Activated CD4-positive, alpha-beta T cell treated with anti-CD3 and anti-CD28 coated beads, Interleukin-2, amount 10 ng/mL, durations not matched to agents 7 days and 5 days (primary cell): ENCODE measurements at places on chromosomes 4 and X.

GRCh38 chr4:1573830-1574459 is 110.2 kb downstream of the FAM53A start:
- no peak for DNase-seq

DNA sequence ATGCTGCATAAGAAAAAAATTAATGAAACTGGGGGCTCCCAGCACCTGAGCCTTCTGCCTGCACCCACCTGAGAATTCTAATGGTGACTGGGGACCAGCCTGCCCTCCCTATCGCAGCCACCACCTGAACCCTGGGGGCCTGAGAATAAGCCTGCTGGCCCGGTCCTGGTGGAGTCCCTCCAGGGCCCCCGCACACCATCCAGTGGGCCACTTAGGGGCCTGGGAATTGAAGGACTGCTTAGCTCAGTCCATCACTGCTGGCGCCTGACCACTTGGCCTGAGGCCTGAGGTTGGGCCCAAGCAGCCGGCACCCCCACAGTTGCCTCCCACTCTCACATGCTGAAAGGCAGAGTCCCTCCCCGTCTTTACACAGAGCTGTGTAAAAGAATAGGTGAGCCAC is 230.8 kb downstream of the ENOX2 start:
- no peak for DNase-seq

GRCh38 chr4:88015659-88016295 is 8.3 kb downstream of the PKD2 start:
- no peak for DNase-seq

DNA sequence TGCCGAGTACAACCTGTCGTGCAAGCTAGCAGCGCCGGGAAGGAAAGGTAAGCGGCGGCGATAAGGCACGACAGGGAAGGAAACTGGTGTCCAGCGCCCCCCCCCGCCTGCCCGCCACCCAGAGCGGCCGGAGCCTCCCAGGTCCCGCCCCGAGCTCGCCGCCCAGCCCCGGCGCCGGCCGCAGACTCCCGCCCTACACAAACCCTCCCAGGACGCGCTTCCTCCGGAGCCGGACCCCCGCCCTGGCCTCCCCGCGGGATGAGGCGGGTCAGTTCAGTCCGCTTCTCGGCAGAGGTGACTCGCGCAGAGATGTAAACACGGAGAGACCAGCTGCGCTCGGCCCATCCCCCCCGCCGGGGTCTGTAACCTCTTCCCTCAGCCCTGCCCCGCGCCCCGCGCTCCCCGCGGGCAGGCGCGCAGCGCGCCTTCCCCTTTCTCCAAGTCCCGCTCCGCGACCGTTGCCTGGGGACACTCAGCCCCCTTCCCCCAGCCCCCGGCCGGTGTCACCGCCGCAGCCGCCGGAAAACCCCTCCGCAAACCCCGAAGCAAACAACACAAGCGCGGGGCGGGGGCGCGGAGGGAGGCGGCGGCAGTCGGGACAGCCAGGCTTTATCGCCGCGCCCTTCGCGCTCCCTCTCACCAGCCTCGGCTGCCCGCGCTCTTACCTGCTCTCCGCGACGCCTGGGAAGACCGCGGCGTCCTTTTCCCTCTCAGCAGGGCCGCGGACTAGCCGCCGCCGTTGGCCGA is 543 bp downstream of the ELF2 start:
- peak; percentile 71 for DNase-seq

- no peak for DNase-seq
These were observed 14.5 kb upstream of the ABCG2 start for GRCh38 chr4:88172987-88173386.

DNA sequence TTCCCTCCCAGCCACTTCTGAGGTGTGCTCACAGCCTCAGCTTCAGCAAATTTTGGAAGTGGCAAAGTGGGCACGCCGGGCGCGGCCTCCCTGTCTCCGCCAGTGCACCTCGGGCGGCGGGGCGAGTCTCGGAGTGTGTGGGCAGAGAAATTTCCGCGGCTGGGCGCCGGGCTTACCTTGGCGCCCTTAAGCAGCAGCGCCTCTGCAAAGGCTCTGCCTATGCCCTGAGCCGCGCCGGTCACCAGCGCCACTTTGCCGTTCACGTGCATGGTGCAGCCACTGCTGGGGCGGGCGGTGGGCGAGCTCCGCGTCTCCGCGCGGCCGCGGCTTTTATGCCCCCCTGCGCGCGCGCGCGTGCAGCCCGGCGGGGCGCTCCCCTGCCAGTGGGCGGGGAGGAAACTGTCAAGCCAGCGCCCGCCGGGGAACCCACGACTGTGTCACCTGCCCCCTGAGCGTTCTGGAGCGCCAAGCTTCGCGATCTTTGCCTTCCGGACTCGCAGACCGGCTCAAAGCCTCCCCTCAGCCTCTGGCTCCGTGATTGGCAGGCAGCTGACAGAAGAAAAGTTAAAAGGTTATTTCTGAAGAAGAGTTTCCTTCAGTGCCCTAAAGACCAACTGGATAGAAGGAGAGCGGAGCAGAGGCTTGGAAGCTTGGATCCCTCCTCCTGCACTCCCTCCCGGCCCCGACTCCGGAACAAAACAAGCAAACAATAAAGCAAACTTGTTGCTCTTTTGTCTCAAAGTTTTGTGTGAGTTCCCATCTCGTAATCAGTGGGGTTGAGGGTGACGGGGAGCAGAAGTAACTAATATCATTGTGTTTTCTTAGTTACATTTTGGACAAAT is at the start of gene HPGD:
Gene HPGD, minus strand, starts transcription at position 306 of the 842 bp plus-strand sequence. Its CDS starts 37 bp downstream, at position 269.
- peak; percentile 74 for DNase-seq

DNA sequence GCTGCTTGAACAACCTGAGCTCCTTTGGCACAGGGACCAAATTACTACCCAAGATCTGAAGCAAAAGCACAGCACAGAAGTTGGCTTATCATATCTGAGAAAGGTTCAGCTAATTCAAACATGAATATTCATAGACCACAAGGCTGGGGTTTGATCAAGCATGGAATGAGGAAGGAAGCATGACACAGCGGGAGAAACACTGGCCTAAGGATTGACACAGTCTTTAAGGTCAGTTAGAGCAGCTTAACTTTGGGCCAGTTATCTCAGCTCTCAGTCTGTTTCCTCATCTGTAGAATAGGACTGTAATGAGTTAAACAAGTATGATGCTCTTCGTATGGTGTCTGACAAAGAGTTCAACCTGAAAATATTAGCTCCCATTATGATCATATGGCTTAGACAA is 88.5 kb upstream of the CBR4 start:
- DNase-seq = no peak

- DNase-seq = no peak
These were observed 195.3 kb upstream of the ANXA3 start for GRCh38 chr4:78356251-78356786.

- no peak for DNase-seq
These were observed 242.1 kb upstream of the TRAM1L1 start for GRCh38 chr4:117327491-117327890.

GRCh38 chr4:16051980-16052379 is 31.8 kb downstream of the PROM1 start:
- no peak for DNase-seq

DNA sequence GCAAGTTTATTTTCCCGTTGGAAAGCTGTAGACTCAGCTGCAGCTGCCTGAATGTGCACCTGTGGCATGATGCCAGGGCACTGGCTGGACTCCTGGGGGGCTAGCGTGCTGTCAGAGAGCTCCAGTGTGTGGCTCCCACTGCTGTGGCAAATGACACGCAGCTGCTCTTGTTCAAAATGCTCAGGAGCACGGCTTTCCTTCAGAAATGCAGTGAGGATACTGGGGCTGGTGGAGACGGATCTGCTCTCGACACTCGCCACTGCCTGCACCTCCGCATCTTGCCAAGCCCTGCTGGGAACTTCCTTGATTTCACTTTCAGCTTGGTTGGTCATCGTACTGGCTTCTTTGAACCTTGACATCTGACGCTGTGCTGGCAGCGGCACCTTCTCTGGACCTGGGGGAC is 58.7 kb downstream of the GPRIN3 start:
- DNase-seq = no peak

DNA sequence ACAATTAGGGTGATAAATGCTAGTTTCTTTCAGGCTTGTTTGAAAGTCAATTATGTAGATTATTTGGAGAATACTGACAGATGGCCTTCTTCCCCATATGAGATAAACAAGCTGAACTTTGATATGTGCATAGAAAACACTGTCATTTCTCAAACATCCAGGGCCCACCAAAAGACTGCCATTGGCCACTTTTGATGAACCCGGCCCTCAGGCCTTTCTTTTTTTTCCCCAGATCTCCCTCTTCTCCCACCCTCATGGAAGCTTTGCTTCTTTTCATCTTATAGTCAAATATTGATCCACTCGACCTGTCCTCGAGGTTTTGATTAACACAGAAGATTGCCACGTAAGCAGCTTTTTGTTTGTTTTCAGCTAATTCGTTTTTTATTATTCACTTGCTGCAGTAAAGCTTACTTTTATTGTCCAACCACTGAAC is 377.4 kb downstream of the SMARCA1 start:
- no peak for DNase-seq

DNA sequence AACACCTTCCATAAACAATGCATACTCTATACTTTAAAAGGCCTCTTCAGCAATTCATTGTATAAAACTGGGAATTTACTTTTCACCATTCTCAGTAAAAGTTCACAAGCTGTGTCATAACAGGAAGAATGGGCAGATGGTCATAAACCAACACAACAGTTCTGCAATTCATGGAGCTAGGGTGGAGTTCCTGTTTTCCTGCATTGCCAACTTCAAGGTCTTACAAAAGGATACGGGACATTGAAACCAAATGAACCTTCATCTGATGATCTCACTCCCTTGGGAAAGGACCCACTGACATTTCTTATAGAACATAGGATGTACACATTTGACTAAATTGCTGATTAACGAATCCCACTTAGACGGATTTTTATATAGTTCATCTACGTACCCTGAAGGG is 4.1 kb downstream of the KDR start:
- DNase-seq = no peak

DNA sequence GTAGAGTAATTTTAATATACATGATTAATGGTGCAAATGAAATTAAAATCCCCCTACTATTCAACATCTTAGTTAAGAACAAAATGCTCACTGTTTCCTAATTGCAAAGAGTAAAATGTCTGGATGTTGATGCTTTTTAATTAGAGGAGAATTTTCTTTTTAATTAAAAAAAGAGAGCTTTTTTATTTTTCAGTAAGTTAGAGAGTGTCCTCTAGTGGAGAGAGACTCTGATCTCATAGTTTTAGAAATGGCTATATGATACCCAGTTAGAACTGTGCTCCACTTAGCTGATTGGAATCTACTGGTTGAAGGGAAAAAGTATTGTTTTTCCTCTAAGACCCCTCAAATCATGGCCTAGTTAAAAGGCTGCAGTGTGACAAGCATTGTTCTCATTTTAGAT is 312.0 kb upstream of the MAGEB2 start:
- no peak for DNase-seq
